Cortex of kidney (tissue), 1 donor: ENCODE measurements at places on chromosomes 2 and 18.

- DNase-seq, result no peak
Observed at GRCh38 chr18:71707985-71708500, 836.1 kb downstream of the CBLN2 start.

- no peak for DNase-seq
Observed at GRCh38 chr2:216498070-216498378, 620 bp upstream of the RPL37A start.

- DNase-seq, result no peak
Observed at GRCh38 chr2:152343426-152343825, 8.5 kb downstream of the FMNL2 start.

- no peak for DNase-seq
Observed at GRCh38 chr2:138423198-138423597, 78.4 kb upstream of the SPOPL start.

- no peak for DNase-seq
Observed at GRCh38 chr18:44742718-44743311, 62.1 kb downstream of the SETBP1 start.
